ENCODE measurements at places on chromosomes 11 and 22.

GRCh38 chr22:38126928-38127668, 16.6 kb upstream of the BAIAP2L2 start:
- no peak for DNase-seq

DNA sequence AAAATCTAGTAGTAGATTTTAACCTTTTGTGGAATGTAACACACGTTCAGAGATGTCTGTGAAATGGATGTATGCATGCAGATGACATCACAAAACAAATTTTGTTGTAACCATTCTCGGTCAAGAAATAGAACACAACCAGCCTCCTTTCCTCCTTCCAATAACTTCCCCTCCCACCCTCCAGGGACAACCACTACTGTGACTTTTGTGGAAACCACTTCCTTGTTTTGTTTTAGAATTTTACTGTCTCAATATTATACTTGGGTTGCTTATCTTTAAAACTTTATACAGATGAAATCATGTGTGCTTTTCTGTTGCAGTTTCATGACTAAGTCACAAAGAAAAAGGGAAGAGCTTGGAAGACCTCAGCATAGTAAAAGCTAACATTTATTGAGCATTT, 189.4 kb upstream of the NCAM1 start:
- no peak for DNase-seq

DNA sequence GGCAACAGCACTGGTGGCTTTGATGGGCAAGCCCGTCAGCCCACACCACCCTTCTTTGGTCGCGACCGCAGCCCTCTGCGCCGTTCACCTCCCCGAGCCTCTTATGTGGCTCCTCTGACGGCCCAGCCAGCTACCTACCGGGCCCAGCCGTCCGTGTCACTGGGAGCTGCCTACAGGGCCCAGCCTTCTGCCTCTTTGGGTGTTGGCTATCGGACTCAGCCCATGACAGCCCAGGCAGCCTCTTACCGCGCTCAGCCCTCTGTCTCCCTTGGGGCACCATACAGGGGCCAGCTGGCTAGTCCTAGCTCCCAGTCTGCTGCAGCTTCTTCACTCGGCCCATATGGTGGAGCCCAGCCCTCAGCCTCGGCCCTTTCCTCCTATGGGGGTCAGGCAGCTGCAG, 8.0 kb downstream of the RBM14 start:
- DNase-seq, result no peak

GRCh38 chr11:1139441-1140083, 18.2 kb upstream of the MUC5AC start:
- no peak for DNase-seq

DNA sequence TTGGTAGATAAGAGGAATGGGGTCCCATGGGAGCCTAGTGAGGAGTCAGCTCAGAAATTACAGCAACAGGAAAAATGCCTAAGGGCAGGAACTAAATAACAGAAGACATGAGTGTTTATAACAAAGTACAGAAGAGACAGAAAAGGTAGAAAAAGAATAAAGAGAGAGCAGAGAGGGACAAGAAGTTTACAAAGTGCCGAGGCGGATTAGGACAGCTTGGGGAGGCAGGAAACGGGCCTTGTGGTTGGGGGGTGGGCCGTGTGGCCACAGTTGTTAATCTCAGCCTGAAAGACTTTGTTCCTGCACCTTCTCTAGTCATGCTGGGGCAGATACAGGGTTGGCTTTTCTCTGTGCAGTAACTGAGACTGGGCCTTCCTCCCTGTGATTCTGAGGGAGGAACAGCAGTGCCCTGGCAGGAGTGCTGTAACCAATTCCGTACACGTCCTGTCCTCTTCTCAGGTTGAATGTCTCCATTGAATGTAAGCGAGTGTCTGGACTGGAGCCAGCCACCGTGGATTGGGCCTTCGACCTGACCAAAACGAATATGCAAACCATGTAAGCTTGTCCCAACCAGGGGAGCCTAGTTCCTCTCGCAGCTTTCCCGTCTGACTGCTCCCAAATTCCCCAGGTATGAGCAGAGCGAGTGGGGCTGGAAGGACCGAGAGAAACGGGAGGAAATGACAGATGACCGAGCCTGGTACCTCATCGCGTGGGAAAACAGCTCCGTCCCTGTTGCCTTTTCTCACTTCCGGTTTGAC, 13.2 kb downstream of the NAA40 start:
- peak; percentile 56 for DNase-seq

- no peak for DNase-seq
Measured at GRCh38 chr22:49754696-49755630, 72.7 kb downstream of the BRD1 start.

DNA sequence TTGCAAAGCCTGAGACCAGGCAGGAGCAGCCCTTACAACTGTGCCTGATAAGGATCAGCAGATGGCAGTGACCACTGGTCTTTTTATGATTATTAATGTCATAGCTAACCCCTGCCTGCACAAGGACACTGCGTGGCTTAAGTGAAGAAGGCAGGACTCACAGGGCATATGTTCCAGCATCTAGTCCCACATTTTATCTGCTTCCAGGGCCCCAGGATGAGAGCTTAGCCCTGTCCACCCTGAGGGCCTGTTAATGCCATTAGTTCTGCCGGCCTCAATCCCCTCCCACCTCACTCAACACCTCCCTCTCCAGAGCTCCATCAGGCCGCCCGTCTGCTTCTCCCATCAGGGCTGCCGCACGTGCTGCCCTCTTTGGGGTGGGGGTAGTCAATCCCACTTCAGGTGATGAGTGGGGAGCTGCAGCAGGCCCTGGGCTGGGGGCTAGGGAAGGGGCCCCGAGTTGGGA, 33.1 kb upstream of the TSPAN18 start:
- no peak for DNase-seq
